ENCODE measurements at places on chromosomes 13 and 19. TPM values are rescaled to one million over a fixed set of nuclear protein-coding genes. Genes with fewer than 3 reads are reported as not detected.

The POSTN gene
- total RNA-seq: 17.5 TPM

The C5AR1 gene
- total RNA-seq: 0.05 TPM

The EPS8L1 gene
- 1.7 TPM for total RNA-seq

The FCAR gene
- not detected for total RNA-seq

The RAD23A gene
- 156 TPM for total RNA-seq

The SELENOW gene
- 459 TPM for total RNA-seq

- peak; percentile 46 for DNase-seq
Observed at GRCh38 chr13:104408733-104409132, 1342.5 kb upstream of the SLC10A2 start.

- no peak for DNase-seq
Observed at GRCh38 chr19:16698914-16699313, 20.7 kb upstream of the NWD1 start.

GRCh38 chr13:50948601-50949000, 39.0 kb downstream of the RNASEH2B start:
- DNase-seq: peak; percentile 33

DNA sequence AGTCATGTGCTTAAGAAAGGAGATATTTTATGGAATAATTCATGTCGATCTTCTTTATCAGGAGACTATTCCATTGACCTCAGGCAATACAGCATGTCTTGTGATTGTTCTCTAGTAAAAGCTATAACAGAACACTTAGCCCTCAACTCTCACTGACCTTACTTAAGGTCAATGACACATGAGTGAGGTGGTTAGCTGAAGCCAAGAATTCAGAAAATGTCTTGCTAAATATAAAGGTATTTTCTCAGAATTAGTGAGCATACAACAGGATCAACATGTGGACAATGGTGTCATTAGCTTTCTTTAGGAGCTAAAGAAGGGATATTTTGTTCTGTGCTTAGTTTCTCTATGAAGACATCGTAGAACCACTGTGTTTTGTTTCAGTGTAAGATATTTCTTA, 1730.4 kb upstream of the SLC10A2 start:
- peak; percentile 23 for DNase-seq

DNA sequence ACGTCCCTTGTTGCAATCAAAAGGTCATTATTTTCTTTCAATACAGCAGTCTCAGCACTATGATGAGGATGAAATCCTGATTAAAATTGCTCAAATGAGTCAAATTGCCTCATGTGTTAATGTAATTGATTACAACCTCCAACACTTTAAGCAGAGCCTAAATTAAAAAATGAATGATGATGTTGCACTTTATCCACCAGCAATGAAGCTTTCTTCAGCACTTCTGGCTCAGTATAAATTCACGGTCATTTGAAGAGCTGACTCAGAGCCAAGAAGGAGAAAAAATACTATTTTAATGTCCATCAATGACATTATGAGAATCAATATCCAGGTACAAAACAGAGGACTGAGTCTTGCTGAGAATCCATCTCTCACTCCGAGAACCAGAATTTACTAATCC, 792.6 kb upstream of the ATXN8OS start:
- no peak for DNase-seq

DNA sequence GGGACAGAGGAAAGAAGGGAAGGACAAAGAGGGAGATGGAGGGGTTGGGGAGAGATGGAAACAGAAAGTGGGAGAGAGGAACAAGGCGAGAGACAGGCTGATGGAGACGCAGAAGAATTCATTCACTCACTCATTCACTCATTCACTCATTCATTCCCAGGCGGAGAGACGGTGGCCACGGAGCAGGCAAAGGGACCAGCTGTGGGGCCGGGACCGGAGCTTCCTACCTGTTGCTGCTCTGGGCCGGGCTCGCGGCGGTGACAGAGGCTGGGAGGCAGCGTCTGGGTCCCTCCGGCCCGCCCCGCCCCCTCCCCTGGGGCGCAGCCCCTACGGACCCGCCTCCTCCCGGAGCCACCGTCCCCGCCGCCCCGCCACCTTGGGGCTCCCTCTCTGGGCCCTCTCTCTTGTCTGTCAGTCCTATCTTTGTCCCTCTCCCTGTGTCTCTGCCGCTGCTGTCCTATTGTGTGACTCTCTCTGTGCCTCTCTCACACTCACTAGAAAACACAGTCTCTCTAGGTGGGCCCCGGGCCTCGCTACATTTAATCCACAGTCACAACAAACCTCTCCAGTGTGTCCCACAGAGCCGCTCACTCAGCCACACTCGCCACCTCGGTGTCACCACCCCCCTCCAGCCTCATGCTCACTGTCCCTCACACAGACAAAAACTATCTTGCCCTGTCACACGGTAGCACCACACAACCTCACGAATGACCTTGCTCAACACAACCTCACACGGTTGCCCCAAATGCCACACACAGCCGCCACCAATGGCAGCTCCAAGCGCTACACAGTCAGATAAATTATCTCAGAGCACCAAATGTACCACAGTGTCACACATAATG, at the start of gene GNG8:
TSS of gene GNG8 (minus strand) at position 283 of the 842 bp plus-strand sequence. CDS start 1,520 bp downstream, outside the sequence.
- DNase-seq: no peak

DNA sequence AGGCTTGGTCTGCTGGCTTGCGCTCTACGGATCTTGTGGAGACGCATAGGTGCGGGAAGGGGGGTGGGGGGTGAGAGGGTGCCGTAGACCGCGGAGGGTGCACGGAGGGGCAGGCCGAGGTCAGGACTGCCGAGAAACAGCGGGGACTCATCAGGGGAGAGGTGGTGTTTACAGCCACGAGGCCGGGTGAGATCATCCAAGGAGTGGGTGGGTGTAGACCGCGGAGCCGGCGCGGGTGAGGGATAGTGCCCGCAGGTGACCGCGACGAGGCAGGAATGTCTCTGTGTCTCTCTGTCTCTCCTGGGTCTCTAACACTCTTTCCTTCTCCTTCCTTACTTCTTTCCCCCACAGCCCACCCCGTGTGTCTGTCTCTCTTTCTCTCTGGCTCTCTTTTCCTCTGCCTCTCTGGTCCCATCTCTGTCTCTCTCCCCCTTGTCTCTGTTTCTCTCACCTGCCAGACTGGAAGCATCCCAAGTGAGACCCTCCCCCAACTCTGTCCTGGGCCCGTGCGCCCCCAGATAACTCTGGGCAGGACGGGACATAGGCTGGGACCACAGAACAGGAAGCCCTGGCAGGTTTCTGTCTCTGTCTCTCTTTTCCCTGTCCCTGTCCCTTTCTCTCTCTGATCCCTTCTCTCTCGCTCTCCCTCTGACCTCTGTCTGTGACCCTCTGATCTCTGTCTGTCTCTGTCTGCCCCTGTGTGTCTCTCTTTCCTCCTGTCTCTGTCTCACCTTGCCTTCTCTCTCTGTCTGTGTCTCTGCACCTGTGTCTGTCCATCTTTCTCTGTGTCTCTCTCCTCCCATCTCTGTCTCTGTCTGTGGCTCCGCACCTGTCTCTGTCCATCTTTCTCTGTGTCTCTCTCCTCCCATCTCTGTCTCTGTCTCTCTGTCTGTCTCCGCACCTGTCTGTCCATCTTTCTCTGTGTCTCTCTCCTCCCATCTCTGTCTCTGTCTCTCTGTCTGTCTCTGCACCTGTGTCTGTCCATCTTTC, 1.8 kb upstream of the KLK4 start:
- no peak for DNase-seq
